ELR (cell line): ENCODE measurements at places on chromosomes 3 and 15.

GRCh38 chr3:61876797-61877196 is 315.4 kb downstream of the PTPRG start:
- DNase-seq, result no peak

- no peak for DNase-seq
Observed at GRCh38 chr3:167854846-167855245, 119.3 kb downstream of the SERPINI1 start.

- no peak for DNase-seq
Observed at GRCh38 chr3:142053835-142054234, 95.5 kb downstream of the TFDP2 start.

- DNase-seq, result no peak
Observed at GRCh38 chr3:131782751-131783150, 252.1 kb downstream of the CPNE4 start.

- DNase-seq, result peak; percentile 71
Observed at GRCh38 chr15:85125056-85125661, 143.5 kb downstream of the PDE8A start.

DNA sequence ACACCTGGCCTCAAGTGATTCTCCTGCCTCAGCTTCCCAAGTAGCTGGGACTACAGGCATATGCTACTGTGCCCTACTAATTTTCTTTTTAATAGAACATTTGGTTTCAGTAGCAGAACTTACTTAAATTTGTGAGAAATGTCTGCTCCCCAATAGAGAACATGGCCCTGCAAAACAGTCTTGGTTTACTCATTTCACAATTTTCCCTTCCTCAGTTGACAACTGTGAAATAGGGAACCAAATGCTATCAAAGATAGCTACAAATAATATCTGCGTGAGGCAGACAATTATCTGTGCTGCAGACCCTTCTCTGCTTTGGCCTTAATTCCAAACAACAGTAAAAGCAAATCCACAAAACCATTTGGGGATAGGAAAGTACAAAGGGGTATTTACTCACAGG is 22.6 kb downstream of the METTL6 start:
- DNase-seq, result no peak

DNA sequence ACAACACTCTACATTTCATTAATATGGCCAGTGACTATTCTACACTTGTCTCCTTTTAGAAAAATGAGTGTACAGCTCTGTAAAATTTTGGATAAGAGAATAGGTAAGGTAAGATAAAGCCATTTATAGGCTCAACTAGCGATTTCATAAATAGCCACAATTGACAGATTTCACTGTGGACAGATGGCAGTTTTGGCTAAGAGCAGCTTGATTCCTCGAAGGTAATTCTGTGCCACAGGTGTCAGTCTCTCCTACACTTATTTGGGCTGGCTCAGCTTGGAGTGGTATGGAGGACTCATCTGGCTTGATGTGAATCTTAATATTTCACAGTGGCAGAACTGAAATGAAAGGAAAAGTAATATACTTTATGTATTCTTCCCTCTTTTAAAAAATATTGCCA is 536.7 kb upstream of the TBL1XR1 start:
- DNase-seq, result no peak

DNA sequence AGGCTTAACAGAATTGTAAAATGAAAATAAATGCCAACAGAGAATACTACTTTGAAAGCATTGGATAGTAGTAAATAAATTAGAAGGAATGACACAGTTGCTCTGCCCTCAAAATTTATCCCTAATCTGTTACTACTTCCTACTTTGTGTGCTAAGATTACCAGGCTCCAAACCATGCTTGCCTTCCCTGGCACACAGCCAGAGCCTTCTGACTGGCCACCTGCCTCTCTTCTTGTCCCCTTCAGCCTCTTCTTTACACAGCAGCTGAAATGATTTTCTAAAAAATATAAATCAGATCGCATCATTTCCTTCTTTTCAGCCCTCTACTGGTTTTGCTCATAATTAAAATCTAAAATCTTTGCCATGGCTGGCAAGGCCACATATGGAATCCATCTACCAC is 334.1 kb downstream of the FHIT start:
- no peak for DNase-seq

DNA sequence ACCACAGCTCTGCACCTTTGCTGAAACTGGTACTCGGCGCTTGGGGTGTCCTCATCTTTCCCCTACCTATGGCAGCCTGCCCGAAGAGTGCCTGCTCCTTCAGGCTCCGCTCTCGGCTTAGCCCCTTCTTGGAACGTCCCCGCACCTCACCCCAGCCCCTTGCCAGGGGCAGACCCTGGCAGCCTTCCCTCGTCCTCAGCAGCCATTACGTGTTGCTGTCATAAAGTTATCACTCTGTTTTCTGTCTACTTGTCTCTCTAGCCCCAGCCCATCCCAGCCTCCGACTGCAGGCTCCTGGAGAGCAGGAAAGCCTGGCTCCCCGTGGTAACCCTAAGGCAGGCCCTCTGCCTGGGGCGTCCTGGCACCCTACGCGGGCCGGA is 5.1 kb upstream of the BAHD1 start:
- no peak for DNase-seq

GRCh38 chr3:106514431-106514830 is 645.6 kb upstream of the CBLB start:
- no peak for DNase-seq

- DNase-seq, result no peak
Observed at GRCh38 chr3:66592927-66593625, 92.3 kb upstream of the LRIG1 start.

GRCh38 chr3:196712514-196713413 is 587 bp downstream of the PIGX start:
- DNase-seq, result no peak

- DNase-seq, result no peak
Observed at GRCh38 chr3:189369636-189370035, 197.9 kb downstream of the TPRG1 start.

DNA sequence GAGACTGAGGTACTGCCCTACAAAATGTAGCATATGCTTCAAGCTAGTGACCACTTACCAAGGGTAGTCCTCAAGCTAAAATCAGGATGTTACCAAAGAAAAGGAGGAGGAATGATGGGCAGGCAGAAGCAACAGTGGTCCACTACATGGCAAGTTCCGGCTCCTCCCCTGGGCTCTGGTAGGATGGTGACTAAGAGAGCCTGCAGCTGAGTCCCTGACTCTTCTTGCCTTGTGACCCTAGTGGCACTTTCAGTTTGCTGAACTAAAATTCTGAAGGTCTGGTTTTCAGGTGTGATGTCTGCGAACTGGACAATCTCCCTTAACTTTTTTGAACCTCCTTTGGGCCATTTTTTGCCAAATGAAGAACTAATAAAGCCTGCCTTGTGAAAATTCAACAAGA is 40.9 kb downstream of the MRPL46 start:
- no peak for DNase-seq

GRCh38 chr15:56871185-56871584 is 47.3 kb upstream of the TCF12 start:
- peak; percentile 91 for DNase-seq

GRCh38 chr3:151419806-151420205 is 35.3 kb upstream of the P2RY12 start:
- DNase-seq, result no peak

GRCh38 chr15:93233710-93234109 is 144.7 kb upstream of the RGMA start:
- no peak for DNase-seq

GRCh38 chr3:125203731-125204130 is 8.8 kb downstream of the SLC12A8 start:
- no peak for DNase-seq

DNA sequence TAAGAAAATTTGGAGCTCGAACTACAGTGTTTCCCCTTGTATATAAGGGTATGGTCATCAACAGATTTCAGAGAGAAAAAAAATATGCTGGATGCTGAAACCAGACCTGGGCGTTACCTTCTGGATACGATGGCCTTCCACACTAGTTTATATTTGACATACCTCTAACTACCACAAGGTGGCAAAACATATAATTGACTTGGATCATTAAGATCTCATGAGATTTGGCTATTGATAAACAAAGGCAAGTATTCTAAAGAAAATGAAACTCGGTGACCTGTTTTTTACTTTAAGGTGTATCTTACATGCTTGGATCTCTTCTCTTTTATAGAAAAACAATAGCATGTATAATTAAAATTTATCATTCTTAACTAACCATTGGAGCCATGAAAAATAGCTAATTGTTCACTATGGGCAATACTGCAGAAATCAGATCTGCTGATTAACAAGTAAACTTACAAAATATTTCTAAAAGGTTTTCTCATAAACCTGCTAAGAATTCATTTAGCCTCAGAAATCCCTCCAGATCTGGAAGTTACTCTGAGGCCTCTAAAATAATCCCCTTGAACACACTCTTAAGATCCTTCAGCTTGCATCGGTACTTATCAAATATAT is 300.6 kb upstream of the KCNH8 start:
- DNase-seq, result peak; percentile 4

GRCh38 chr3:168241156-168241555 is 145.4 kb upstream of the GOLIM4 start:
- no peak for DNase-seq

DNA sequence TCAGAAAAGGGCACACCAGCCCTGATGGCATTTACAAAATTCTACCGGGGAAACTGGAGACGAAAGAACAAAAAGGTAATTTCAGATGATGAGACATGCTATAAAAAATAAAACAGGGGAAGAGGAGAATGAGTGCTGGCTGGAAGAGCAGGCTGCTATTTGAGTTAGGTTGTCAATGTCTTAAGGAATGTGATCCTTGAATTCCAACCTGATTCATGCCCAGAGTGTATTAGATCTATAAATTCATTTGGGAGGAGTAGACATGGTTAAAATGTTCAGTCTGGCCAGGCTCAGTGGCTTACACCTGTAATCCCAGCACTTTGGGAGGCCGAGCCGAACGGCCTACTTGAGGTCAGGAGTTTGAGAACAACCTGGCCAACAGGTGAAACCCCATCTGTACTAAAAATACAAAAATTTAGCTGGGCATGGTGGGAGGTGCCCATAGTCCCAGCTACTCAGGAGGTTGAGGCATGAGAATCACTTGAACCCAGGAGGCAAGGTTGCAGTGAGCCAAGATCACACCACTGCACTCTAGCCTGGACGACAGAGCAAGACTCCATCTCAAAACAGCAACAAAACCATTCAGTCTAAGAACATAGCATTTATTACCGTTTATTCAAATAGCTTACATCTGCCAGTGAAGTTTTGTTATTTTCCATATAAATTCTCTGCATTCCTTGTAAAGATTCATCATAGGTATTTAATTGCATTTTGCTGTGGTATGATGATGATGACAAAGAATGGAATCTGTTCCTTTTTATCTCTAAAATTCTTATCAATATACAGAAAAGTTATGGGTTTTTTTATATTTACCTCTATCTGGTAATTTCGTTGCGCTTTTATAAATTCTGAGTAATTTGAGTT is 126.7 kb upstream of the NR2E3 start:
- peak; percentile 74 for DNase-seq

DNA sequence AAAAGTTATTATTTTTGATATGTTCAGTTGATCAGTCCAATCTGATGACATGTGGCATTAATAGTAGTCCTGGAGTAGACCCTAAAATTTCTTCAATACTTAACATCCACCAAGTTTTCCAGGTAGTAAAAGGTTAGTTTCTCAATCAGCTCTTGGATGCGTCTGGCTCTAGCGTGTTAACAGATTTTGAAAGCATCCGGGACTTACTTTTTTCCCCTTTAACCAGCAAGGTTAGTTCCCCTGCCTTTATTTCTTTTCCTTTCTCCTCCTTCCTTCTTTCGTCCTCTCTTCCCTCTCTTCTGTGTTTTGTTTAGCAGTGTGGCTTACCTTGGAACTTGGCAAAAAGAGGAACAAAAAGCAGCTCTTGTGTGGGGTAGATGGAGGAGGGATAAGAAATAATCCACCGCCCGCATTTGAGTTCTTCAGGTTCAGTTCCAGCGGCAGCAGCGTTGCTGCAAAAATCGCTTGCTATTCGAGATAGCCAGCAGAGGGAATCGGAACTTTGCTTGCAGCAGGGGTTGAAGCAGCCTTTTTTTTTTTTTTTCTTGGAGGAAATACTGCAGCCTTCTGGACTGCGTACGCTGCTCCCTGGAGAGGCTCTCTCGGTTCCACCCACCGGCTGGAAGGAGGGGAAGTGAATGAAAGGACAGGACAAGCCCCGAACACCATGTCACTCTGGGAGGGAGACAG is at the start of gene RBMS3:
RBMS3 (plus strand) TSS at position 668 of the 690 bp plus-strand sequence.
- DNase-seq, result peak; percentile 96

DNA sequence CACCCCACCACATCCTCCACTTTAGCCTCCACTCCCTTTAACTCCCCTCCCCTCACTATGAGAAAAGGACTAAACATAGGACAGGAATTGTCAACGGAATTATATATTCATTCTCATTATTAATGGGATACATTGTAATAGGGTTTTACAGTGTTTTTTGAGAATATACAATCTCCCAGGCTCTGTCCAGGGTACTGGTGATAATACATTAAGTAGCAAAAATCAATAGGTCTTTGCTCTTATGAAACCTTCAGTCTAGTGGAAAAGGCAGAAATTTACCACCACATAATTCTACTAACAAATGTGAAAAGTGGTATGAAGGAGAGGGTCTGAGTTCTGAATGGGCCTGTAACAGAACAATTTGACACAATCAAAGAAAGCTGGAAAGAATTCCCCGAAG is 28.2 kb upstream of the IGSF11 start:
- DNase-seq, result no peak

GRCh38 chr3:43180694-43181093 is 74.8 kb upstream of the POMGNT2 start:
- DNase-seq, result no peak
